ENCODE measurements at places on chromosomes 16 and 17.

DNA sequence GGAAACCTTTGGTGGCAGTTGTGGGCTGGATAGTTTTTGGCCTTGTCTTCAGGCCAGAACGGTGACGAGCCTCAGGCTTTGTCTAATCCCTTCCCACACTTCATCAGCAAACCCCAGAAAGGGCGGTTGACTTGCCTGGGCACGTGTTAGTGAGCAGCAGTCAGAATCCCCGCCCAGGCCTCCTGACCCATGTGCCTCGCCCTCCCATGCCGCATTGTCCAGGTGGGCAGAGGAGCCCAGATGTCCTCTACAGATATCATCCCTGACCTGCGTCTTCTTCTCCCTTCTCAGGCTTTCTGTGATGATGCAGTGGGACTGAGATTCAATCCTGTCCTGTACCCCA is 82.5 kb downstream of the OR1D5 start:
- no peak for DNase-seq

- DNase-seq: no peak
Measured at GRCh38 chr17:61485067-61485775, 33.0 kb downstream of the TBX4 start.

GRCh38 chr16:83392743-83393142 is 415.0 kb upstream of the HSBP1 start:
- DNase-seq: no peak

DNA sequence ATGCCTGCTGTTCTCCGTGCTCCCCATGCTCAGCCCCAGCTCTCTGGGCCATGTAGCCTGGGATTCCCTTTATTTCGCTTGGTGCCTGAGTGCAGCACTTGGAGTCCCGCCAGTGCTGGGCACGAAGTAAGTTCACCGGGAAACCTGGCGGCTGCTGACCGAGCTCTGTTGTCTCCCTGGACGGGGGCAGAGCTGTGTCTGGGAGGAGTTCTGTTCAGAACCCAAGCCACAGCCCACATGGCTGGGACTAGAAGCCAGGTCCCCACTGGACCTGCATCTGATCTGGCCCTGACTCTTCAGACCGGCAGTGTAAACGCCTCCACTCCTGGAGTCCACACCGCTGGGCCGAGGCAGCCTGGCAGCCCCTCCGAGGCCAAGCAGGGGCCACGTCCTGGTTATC is 37.5 kb upstream of the CIBAR2 start:
- DNase-seq: no peak

DNA sequence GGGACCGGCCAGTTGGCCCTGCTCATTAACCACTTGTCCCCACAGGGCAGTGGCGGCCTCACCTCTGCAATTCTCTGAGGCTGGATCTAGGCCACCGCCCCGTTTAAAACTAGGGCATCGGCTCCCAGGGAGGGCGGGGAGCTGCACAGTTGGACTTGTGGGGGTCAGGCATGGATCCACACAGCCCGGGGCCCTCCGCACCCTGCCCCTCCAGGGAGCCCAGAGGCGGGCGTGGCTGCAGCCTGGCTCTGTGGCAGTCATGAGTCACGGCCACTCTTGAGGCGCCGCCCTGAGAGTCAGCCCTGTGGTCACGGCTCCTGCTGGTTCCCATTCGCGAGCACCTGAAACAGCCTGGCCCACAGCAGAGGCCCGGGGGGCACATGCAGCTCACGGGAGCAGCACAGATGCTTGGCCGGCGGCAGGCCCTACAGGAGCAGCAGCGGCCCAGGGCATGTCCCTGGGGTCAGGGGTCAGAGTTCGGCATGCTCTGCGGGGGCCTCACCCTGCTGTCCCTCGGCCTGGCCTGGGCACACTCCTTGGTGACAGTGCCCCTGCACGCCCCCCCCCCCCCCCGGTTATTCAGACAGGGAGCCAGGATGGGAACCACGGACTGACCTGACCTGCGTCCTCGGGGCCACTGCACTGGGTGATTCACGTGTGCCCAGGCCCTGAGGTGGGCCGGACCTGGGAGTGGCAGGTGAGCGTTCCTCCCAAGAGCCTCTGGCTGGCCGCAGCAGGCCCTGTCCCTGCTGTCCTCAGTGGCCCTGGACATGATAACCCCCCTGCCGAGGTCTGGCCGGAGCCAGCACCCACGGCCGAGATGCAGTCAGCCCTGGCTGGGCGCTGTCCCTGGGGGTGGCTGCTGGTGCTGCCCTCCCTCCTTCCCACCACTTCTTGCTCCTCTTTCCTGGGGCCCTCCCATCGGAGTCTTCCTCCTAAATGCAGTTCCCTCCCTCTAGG is 8.2 kb downstream of the CAPN15 start:
- DNase-seq: no peak

DNA sequence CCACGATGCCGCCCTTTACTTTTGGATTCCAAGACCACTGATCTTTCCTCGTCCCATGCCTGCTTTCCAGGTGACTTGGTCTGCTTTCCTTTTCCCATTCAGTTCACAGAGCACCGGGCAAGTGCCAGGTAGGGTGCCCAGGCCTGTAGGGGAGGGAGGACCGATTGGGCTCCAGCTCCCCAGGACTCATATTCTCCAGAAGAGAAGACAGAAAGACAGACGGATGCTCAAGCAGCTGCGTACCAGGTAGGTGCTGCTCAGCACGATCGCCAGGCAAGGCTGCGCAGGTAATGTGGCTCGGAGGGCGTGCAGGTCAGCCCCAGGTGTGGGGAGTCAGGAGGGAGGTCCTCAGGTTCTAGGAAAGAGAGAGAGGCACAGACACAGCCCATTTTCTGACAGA is 67.5 kb upstream of the ZNF423 start:
- no peak for DNase-seq

- DNase-seq: peak; percentile 44
Measured at GRCh38 chr17:74337834-74338500, 11.9 kb downstream of the KIF19 start.

- no peak for DNase-seq
Measured at GRCh38 chr17:66943484-66943883, 21.0 kb upstream of the CACNG4 start.

DNA sequence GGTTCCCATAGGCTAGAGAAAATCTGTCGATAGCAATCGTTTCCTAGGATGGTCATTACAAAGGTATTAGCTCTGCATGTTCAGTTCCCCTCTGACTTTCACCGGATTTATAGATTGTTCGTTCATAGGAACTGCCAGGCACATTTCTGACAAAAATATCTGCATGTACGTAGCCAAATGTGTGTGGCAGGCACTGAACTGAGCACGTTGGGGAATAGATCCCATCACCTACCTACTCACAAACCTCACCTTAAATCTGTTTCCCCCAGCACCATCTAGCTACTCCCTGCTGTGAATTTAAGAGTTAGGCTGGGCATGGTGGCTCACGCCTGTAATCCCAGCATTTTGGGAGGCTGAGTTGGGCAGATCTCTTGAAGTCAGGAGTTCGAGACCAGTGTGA is 64.5 kb upstream of the TANC2 start:
- no peak for DNase-seq

- no peak for DNase-seq
Measured at GRCh38 chr17:33164169-33164881, 128.8 kb downstream of the ASIC2 start.

GRCh38 chr17:35218915-35219314 is 24.0 kb upstream of the SLFN5 start:
- no peak for DNase-seq

DNA sequence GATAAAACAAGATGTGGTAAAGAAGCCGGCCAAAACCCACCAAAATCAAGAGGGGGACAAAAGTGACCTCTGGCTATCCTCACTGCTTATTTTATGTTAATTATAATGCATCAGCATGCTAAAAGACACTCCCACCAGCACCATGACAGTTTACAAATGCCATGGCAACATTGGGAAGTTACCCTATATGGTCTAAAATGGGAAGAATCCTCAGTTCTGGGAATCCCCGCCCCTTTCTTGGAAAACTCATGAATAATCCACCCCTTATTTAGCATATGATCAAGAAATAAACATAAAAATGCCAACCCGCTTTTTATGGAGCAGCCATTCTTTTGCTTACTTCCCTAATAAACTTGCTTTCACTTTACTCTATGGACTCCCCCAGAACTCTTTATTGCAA is 25.6 kb downstream of the CMTR2 start:
- no peak for DNase-seq

- DNase-seq: no peak
Measured at GRCh38 chr16:84806256-84806889, 13.4 kb upstream of the CRISPLD2 start.

DNA sequence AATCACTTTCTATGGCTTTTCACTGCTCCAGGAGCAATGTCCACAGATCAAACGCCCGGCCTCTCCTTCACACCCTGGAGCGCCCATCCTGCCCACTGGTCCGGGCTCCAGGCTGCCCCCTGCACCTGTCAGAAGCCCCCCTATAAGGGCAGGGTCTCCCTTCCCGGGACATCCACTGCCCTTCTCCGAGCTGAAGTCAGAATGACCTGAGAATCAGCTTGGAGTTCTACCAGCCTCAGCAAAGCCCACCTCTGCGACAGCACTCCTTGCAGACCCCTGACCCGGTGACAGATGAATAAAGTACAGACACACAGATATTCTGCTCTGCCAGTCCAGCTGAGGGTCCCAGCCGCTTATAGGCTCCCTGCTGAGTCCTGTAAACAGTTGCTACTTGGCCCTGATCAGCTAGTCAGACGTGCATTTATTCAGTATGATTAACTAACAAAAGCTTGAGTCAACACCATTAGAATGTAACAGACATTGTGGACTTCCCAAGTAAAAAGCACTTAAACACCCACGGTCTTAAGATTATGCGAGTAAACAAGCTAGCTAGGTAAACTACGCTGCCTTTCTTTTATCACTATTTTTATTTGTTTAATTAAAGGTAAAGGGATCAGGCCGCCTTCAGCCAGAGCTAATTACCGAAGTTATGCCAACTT is 4.8 kb downstream of the SLC7A5 start:
- no peak for DNase-seq

DNA sequence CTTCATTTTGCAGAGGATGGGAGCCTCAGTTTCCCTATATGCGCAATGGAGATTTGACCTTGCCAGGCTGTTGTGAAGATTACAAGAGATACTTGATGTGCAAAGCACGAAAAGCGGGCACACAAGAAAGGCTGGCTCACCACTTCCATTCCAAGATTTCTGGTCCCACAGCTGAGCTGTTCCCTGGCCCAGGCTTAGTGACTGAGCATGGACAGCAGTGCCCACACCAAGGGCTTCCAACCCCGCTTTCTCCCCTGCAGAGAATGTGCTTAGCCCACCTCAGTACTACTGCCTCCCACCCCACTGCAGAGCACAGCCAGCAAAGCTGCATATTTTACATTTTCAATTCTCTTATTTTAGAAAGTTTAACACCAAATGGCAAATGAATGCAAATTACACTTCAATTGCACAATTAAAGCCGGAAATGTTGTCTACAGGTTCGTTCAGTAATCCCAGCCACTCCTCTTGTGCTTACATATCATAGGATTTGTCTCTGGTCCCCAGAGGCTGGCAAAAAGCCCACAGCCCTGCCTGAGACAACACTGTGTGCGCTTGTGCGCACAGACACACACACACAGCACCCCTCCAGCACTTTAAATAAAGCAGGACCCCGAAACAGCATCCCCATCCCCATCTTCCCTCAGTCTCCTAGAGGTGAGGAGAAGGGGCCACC is 51.8 kb downstream of the VAC14 start:
- DNase-seq: no peak

- no peak for DNase-seq
Measured at GRCh38 chr16:49324703-49325102, 43.1 kb upstream of the CBLN1 start.

- no peak for DNase-seq
Measured at GRCh38 chr16:65480281-65481091, 358.6 kb upstream of the CDH11 start.

GRCh38 chr17:36697903-36698530 is 96.6 kb downstream of the MRM1 start:
- no peak for DNase-seq

- no peak for DNase-seq
Measured at GRCh38 chr16:53085369-53085843, 30.6 kb downstream of the CHD9 start.

DNA sequence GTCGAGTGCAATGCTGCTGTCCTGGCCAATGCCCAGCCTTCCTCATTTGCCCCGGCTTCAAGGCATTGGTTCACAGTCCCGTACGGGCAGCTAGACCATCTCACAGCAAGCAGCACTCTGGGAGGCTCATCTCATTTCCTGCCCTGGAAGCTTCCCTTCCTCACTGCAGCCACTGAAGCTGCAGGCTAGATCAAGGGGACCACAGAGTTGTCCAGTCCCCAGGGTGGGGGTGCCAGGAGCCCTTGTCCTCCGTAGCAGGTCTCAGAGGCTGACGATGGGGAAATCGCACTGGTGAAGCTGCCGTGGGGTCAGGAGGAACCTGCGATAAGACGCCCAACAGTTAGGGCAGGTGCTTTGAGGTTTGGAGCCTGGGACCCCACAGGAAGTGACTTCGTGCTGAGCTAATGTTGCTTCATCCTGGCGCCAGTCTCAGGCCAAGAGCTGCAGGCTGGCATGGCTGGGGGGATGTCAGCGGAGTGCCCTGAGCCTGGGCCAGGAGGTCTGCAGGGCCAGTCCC is at the start of gene SPNS3:
TSS of gene SPNS3 (plus strand) at position 426 of the 517 bp plus-strand sequence. CDS start at position 454, 28 bp downstream.
- DNase-seq: no peak

- DNase-seq: no peak
Measured at GRCh38 chr16:67936880-67937605, 393 bp upstream of the PSMB10 start.

GRCh38 chr17:39794249-39794970 is 56.7 kb downstream of the GRB7 start:
- DNase-seq: no peak

DNA sequence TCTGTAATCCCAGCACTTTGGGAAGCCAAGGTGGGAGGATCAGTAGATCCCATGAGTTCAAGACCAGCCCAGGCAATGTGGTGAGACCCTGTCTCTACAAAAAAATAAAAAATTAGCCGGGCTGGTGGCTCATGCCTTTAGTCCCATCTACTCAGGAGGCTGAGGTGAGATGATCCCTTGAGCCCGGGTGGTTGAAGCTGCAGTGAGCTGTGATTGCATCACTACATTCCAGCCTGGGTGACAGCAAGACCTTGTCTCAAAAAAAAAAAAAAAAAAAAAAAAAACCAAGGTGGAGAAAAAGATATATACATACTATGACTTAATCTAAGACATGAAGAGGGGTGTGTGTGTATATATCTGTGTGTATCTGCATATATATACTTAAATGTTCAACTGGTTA is 26.7 kb downstream of the BBS2 start:
- DNase-seq: no peak

DNA sequence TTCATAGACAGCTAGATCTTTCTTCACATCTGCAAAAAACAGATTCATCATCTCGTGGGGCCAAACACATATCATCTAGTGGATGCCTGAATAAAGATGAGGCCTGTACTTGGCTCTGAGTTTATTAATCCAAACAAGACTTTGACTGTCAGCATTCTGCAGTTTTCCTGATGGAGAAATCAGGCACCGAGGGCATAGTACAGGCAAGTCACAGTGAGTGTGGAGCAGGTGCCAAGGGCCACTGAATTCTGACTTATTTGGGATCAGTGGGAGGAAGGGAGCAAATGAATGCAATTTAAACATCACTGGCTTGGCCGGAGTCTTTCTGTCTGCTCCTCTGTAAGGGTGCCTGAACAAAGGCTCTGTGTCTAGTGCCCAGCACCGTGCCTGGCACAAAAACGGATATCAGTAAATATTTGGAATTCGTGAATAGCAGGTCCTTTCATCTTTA is 975 bp downstream of the CFAP20 start:
- no peak for DNase-seq
